ENCODE measurements at places on chromosomes 5 and 9.
A peak's percentile ranks its signal among the peaks of the same experiment; 100 is the strongest.

DNA sequence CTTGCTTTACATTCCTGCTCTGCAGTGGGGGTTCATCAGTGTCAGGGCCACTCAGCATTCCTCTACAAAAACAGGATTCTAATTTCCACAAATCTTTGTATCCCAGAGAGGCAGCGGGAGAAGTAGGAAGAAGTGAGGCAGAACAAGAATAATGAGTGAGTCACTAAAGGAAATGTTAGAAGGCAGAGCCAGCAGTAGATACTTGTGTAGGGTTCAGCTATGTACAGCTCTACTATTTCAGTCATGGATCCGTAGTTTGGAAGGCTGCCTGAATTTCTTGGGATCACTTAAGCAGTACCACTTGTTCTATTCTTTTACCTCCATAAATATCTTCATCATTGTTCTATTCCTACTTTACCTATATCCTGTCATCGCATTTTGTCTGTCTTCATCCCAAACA lies 246.3 kb upstream of the TLE4 start:
- DNase-seq = no peak

DNA sequence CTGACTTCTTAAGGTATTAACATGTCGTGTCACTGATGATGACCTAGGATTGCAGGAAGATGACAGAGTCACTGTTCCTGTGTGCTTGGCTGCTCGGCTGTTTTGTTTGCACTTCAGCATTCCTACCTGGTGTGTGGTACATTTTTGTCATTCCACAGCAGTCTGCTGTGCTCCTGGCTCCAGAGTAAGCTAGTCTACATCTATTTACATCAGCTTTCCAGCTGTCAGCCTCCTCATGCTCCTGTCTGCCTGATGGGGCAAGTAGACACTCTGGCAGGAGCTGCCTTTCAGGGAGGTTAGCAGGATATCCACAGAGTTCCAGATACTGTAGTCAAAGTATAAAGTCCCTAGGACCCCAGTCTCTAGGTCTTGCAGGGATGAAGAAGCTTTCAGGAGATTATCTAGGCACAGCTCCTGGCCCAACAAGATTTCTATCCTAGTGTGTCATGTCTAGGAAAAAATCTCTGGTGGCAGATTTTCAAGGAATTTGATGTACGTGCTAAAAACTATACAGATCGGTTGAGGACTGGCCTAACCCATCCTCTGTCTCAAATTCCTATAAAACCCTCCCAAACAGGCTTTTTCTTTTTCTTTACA lies 28.4 kb downstream of the RUSC2 start:
- peak; percentile 70 for DNase-seq

DNA sequence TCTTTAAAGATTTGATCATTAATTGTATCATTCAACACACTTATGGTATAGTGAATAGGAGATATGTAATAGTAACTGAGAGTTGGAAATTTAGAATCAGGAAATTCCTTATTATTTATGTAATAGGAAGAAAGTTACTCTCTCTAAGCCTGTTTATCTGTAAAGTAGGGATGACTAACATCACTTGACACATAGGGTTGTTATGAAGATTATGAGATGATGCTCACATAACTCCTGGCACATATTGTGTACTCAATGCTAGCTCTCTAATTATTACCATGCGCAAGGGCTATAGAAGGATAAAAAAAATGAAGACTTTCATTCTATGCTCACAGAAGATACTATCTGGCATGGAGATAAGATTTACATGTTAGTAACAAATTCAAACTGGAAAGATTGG lies 149.9 kb downstream of the ISOC1 start:
- DNase-seq = peak; percentile 12

- DNase-seq = no peak
These were observed 653.4 kb downstream of the ANXA1 start for GRCh38 chr9:73805111-73805510.

DNA sequence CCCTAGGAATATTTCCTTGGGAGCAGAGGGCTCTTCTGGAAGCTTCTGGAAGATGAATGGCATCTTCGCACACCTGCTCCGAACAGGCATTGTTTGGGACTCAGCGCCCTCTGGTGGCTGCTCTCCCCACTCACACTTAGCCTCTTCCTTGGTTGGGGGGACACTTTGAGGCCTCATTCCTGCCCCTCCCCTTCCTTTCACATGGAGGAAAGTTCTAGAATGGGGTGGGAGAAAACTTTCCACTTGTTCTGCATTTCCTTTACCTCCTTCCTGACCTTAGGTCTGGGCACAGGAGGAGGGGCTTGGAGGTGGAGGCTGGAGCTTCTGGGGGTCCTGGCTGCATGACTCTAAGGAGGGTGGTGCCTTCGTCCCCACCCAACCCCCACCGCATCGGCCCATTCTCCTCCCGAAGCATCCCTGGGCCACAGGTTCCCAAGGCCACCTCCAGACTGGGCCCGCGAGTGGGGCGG lies 19.3 kb upstream of the SMIM32 start:
- DNase-seq = no peak

DNA sequence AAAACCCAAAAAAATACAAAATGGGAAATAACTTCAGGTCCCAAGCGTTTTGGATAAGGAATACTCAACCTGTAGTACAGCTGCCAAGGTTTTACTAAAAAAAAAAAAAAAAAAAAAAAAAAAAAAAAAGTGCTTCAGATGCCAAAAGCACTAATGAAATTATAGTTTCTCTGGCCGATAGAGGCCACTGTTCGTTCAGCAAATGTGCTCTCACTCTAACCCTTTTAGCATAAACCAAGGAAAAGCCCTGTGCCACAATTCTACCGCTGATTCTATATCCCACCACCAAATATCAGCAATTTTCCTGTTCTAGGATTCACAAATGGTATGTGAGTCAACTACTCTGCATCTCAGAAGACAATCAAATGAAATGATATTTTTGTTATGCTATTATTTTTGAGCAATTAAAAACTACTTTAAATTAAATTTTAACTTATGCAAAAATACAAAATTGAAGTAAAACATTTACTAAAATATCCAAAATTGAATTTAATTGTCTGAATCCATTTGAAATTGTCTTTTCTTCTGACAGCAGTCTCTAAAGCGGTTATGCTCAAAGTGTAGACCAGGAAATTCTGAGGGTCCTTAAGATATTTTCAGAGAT lies 79.8 kb downstream of the RICTOR start:
- no peak for DNase-seq

GRCh38 chr9:90259311-90260246 lies 383.0 kb downstream of the DIRAS2 start:
- DNase-seq = no peak

DNA sequence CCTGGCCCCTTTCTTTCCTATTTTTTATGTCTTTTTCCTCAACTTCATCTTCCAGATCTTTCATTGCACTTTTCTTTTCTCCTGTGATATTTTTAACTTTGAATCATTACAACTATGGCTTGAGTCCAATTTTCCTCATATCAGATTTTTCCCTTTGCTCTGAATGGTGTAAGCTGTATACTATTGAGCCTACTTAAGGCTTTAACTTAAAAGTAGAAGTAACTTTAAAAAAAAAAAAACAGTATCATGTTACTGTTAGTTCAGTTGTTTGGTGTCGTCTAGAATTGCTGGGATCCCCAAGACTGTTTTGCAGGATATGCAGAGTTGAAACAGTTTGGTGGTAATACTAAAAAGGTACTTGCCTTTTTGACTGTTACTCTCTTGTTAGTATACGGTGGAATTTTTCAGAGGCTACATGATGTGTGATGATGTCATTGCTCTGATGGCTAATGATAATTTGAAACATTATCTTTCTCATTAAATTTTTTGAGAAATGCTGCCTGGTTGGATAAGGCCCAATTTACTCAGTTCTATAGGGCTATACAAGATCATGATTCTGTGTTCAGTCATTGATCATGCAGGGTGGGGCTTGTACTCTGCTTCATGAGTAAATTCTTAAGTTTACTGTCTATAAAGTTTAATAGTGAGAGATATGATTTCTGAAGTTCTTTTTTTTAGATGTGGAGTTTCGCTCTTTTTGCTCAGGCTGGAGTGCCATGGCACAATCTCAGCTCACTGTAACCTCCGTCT lies 8.8 kb downstream of the NAA35 start:
- DNase-seq = no peak

- DNase-seq = peak; percentile 87
These were observed 17.3 kb upstream of the BICD2 start for GRCh38 chr9:92781899-92782298.

- no peak for DNase-seq
These were observed 216.5 kb downstream of the SEC61B start for GRCh38 chr9:99438596-99438995.

GRCh38 chr9:123378025-123378424 lies 22.0 kb downstream of the CRB2 start:
- DNase-seq = no peak

- DNase-seq = no peak
These were observed 153.8 kb upstream of the RASA1 start for GRCh38 chr5:87113861-87114260.

GRCh38 chr9:120971938-120972337 lies 45.3 kb upstream of the TRAF1 start:
- no peak for DNase-seq

GRCh38 chr5:150540615-150541396 lies 32.9 kb downstream of the NDST1 start:
- DNase-seq = peak; percentile 75

GRCh38 chr9:1077616-1078015 lies 27.5 kb downstream of the DMRT2 start:
- DNase-seq = no peak

DNA sequence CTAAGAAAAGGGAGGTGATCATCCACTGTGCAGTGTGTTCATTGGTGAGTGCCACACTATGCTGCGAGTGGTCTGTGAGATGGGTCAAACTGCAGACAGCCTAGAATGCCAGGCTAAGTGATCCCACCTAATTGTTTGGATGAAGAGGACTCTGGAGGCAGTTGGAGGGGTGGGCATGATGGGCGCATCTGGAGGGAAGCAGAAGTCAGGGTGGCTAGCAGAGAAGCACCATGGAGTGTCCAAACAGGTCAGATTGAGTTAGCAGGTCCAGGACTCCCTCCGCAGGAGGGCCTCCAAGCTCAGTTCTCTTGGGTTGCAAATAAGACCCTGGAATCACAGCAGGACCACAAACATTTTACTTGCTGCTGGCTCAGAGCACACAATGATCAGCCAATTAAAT lies 19.9 kb upstream of the ANGPTL2 start:
- no peak for DNase-seq

- DNase-seq = no peak
These were observed 12.9 kb downstream of the RASGRF2 start for GRCh38 chr5:80973027-80973426.

DNA sequence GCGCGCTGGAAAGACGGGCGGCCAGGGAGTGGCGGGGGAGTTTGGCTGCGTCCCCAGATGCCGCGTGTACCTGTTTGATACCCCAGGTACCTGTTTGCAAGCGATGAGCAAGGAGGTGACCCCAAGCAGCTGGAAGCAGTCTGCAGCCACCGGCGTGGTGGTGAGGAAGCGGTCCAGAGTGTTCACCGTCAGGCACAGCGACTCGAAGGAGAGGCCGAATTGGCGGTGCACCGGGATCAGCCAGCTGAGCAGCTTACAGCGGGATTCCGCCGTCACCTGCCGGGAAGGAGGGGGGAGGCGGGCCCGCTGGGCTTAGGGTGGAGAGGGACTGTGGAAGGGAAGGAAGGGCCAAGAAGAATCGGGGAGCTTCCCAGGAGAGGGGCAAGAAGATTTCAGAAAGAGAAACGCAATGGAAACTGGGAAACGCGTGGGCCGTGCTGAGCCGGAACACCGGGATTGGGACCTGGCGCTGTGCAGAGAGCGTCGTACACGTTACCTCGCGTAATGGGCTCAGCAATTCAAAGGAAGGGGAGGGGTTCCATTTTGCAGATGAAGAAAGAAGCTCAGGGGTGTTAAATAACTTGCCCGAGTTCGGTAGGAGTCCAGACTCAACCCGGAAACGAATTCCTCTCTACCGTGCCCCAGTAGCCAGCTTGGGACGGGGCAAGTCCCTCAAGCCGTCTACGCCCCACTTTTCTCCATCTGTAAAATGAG lies 980 bp downstream of the CCNO start:
- no peak for DNase-seq

- no peak for DNase-seq
These were observed 30.1 kb upstream of the RAI14 start for GRCh38 chr5:34626036-34626435.

All from epithelial cell of prostate (primary cell).